ENCODE measurements at places on chromosomes 2 and 18.

DNA sequence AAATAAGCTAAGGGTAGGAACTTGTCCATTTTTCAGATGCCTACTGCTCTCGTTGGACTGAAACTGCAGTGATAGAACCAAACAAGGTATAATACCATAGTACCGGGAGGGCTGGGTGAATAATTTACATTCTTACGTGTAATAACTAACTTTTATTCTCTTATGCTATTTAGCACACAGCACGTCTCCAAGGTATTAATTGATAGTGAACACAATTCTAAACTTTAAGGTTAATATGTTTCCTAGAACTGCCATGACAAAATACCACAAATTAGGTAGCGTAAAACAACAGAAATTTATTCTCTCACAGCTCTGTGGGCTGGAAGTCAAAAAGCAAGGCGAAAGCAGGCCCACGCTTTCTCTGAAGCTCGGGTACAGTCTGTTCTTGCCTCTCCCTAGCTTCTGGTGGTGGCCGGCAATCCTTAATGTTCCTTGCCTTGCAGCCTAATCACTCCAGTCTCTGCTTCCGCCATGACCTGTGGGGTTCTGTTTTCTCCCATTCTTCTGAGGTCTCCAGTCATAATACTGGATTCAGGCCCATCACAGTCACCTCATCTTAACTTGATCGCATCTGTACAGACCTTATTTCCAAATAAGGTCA is 5.6 kb upstream of the BCL2 start:
- no peak for DNase-seq

GRCh38 chr2:85234868-85235267 is 92.9 kb downstream of the TGOLN2 start:
- no peak for DNase-seq

DNA sequence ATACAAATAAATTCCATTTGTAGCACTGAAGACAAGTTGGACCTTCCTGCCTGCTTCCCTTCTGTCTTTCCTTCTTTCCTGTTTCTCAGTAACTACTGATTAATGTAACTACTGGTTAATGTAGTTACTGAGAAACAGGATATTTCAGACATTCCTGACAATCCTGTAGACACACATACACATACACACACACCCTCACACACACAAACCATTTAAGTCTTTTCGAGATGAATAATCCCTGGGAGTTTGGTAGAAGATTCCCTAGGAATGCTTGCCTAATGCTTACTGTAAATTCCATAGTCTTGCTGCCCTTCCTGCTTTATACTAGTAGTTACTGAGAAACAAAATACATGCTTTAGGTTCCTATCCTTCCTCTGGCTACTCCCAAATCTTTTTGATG is 83.9 kb downstream of the PIK3C3 start:
- DNase-seq = no peak

GRCh38 chr2:128536925-128537620 is 218.4 kb upstream of the HS6ST1 start:
- no peak for DNase-seq

DNA sequence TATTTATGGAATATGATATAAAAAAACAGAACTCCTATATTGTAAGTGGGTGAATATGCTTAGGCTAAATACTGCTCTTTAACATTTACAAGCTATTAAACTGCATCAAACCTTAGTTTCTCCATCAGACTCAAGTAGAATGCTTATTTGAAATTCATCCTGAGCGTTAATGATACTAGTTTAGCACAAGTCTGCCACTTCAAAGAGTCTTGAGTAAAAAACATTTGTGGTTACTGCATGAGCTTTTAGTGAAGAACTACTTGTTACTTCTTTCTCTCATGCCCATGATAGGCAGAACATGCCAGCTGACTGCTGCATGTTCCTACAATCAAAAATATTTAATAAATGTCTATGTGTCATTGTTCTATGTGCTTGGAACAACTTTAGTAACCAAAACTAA is 12.1 kb downstream of the YES1 start:
- no peak for DNase-seq

GRCh38 chr18:64203295-64203694 is 54.4 kb upstream of the LINC00305 start:
- no peak for DNase-seq

DNA sequence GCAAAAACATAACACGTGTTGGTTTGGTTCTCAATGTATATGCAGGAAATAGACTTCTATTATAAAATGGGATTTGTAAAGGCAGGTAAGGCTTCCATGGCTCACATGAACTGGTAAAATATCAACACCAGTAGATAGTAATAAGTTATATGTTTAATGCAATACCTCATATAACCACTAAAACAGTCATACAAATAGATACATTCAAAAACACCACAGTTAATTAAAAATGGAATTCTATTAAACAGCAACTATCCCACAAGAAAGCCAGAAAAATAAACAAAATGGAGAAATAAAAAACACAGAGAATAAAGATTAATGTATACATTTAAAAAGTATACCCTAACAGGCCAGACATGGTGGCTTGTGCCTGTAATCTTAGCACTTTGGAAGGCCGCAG is 243.8 kb upstream of the LRATD1 start:
- DNase-seq = no peak

- DNase-seq = no peak
Measured at GRCh38 chr2:46870051-46870839, 45.4 kb downstream of the MCFD2 start.

GRCh38 chr2:159938395-159938794 is 124.0 kb downstream of the PLA2R1 start:
- no peak for DNase-seq

DNA sequence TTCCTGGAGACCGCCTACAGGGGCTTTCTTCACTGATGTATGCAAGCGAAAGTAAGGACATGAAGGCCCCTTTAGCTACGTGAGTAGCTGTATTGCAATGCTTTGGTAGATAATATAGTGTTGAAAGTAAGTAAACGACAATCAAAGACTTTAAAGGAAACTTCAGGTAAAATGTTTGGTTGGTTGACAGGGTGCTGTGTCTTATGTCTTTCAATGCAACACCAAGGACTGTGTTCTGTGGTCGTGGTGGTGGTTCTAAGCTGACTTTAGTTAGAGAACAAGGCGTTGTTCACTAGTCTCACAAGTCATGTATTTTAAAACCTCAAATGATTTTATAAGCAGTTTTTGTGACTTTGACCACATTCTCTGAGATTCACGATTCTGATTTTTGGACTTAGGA is 58.0 kb upstream of the CABYR start:
- DNase-seq = no peak

GRCh38 chr2:235087832-235088495 is 136.1 kb downstream of the SH3BP4 start:
- DNase-seq = no peak

DNA sequence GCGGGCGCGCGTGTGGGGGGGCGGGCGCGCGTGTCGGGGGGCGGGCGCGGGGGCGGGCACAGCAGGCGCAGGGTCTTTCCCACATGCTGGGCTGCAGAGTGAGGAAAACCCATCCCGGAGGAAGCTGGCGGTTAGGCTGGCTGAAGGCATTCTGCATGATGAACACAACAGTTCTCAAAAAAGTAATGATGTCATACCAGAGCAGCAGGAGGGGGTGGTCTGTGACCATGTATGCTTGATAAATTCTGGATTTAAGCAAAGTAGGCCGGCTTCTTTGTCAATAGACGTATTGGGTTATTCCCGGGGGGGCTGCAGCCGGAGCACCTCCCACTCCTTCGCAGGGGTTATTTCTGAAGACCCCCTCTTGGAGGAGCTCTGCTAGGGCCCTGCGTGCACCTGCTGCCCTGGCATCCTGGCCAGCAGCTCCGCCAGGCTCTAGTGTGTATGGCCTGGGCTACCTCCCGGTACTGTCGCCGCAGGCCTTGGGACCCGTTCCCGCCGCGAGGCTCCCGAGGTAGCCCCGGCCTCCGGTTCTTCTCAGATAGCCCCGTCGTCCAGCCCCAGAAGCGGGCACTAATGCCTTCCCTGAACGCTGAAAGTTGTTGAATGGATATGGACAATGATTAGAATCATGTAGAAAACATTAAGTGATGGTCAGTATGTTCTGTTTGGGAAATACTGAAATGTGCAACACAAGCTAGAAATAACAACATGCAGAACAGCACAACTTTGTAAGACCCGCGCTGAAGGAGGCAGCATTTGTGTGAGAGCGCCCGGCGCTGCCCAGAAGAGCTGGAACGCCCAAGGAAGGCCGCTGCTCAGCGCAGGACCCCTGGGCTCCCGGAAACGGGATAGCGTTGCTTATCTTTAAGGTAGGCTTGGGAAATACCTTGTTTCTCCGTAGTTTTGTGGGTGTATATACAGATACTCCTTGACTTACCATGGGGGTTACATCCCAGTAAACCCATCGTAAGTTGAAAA is 101.4 kb upstream of the RAB6C start:
- no peak for DNase-seq

GRCh38 chr18:22926454-22926853 is 6.7 kb upstream of the RBBP8 start:
- DNase-seq = no peak

DNA sequence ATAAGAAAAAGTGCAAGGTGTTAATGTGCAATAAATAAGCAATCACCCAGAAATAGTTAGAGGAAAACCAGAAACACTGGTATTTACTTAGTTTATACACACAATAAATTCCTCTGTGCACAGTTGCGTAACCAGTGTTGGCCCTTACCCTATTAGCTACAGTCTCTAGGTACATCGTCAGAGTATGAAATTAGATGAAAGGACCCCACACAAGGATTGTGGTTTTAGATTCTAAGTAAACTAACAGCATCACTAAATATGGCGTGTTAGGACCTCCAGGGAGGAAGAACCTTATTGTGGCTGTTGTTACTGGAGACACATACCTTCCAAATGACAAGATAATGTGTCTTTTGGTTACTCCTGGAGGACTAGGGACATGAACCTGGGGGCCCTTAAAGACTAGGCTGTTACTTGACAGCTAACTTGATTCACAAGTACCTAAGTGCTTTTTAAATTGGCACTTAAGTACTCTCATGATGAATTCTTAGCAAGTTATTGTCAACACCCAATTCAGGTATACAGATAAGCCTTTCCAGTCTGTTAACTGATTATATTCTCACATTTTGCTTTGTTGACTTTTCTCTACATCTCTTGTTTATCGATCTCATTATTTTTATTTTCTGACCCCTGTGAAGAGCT is 115.3 kb downstream of the FEZ2 start:
- DNase-seq = no peak

GRCh38 chr2:241149675-241149924 is 328 bp upstream of the PASK start:
- peak; percentile 61 for DNase-seq

DNA sequence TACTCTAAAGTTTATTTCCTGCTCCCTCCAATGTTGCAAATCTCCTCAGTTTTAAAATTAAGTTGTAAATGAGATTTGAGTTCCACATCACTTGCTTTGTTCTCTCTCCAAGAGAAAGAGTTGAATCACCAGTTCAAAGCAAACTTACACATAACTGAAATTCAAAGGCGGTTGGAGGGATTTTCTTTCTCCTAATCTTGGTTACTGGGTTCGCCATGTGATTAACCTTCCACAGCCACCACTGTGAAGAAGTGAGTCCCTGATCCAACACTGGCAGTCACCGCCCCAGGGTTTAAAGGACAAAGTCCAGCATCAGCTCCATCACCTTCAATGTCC is 247.1 kb downstream of the MYCN start:
- no peak for DNase-seq

GRCh38 chr2:231467613-231468530 is 3.6 kb upstream of the NCL start:
- DNase-seq = no peak

GRCh38 chr18:60295674-60296073 is 76.9 kb downstream of the MC4R start:
- DNase-seq = no peak

GRCh38 chr18:48673853-48674721 is 135.3 kb downstream of the CTIF start:
- no peak for DNase-seq

DNA sequence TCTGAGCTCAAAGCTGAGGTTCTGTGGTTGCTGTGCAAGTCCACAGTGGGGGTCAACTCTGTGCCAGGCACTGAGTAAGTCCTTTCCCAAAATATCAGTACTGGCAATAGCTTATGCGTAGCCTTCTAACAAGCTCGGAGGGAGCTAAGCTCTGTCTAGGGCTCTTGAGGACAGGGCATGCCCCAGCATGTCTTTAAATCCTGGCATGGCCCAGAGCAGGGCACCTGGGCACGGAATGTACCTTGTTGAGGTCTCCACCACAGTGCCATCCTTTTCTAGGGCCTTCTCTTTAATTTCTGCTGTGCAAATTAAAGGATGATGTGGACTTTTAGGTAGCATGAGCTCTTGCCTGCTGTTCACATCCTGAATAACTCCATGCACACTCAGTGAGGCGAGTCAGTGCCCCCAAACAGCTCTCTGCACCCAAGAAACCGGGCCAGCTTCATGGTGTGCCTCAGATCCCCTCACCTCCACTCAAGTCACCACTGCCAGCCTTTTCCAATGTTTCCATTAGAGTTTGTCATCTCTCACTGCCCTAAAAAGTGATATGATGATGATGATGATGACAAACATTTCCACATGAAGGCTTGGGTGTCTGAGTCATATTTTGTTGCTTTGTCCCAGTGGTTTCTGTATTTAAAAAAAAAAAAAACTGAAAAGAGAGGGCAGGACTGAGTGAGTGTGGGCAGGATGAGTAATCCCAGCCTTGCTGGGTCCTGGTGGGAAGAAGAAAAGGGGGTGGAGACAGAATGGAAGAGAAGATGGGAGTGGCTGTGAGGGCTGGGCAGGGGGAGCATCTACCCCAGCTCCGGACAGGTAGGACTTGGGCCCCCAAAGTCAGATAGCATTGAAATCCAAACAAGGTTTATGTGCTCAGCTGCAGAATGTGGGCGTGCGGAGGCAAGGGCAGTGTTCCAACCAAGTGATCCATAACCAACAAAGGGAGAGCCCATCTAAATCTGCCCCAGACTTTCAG is 78.9 kb downstream of the ZBTB7C start:
- no peak for DNase-seq

- no peak for DNase-seq
Measured at GRCh38 chr18:7028625-7029024, 89.0 kb downstream of the LAMA1 start.

DNA sequence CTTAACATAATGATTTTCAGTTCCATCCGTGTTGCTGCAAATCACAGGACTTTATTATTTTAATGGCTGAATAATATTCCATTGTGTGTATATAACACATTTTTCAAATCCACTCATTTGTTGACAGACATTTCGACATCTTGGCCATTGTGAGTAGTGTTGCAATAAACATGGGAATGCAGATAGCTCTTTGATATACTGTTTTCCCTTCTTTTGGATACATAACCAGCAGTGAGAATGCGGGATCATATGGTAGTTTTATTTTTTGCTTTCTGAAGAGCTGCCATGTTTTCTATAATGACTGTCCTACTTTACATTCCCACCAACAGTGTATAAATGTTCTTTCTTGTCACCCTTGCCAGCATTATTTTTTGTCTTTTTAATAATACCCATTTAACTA is 420.3 kb upstream of the CHAC2 start:
- no peak for DNase-seq

- no peak for DNase-seq
Measured at GRCh38 chr2:7479603-7480002, 562.4 kb downstream of the RNF144A start.

Measured in cortex of kidney (tissue), 1 donor.